NCI-H446 (cell line): ENCODE measurements at places on chromosomes 1 and 21.

GRCh38 chr21:28442624-28443023 lies 550.1 kb downstream of the LTN1 start:
- no peak for DNase-seq

GRCh38 chr1:200954434-200954833 lies 59.7 kb downstream of the INAVA start:
- no peak for DNase-seq

GRCh38 chr1:19361611-19362147 lies 49.6 kb downstream of the SLC66A1 start:
- no peak for DNase-seq

DNA sequence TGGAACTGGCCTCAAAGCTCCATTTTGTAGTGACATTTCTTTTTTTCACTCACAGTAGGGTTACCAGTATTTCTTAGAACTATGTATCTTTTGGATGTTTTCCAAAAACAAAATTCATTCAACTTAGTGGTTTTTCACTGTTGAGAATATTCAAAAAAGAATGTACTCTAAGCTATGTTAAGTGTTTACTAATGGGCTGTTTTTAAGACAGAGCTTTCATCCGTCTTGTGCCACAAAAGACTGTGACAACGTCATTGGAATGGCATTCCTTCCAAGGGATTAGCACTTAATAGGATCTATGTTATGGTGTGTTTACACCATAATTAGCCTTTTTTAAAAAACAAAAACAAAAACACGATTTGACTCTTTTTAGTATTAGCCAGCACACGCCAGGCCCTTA lies 66.8 kb downstream of the TTC3 start:
- DNase-seq = no peak

GRCh38 chr1:18010945-18011344 lies 96.7 kb upstream of the IGSF21 start:
- DNase-seq = peak; percentile 15

GRCh38 chr1:151520359-151520758 lies 9.2 kb downstream of the CGN start:
- no peak for DNase-seq
